ENCODE measurements at places on chromosomes 6 and 20. TPM values are rescaled to one million over a fixed set of nuclear protein-coding genes. Genes with fewer than 3 reads are reported as not detected.

Gene DEFB116
- total RNA-seq = not detected

Gene BPIFB2
- not detected for total RNA-seq

Gene EMILIN3
- not detected for total RNA-seq

GRCh38 chr20:31590717-31591225 lies 14.3 kb upstream of the ID1 start:
- DNase-seq = peak; percentile 66

DNA sequence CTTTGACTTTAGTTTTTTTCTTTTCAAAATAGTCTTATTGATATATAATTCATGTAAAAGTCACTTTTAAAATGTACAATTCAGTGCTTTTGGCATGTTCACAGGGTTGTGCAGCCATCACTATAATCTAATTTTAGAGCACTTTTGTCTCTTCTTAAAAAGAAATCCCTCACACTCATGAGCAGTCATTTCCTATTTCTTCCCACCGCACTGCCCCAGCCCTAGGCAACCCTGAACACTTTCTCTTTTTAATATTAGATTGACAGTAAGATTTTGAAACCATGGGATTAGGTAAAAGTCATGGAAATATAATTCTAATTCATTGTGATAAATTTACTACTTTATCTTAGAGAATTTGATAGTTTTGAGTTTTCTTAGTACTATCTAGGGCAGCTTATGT lies 309.4 kb downstream of the UTRN start:
- DNase-seq = no peak

DNA sequence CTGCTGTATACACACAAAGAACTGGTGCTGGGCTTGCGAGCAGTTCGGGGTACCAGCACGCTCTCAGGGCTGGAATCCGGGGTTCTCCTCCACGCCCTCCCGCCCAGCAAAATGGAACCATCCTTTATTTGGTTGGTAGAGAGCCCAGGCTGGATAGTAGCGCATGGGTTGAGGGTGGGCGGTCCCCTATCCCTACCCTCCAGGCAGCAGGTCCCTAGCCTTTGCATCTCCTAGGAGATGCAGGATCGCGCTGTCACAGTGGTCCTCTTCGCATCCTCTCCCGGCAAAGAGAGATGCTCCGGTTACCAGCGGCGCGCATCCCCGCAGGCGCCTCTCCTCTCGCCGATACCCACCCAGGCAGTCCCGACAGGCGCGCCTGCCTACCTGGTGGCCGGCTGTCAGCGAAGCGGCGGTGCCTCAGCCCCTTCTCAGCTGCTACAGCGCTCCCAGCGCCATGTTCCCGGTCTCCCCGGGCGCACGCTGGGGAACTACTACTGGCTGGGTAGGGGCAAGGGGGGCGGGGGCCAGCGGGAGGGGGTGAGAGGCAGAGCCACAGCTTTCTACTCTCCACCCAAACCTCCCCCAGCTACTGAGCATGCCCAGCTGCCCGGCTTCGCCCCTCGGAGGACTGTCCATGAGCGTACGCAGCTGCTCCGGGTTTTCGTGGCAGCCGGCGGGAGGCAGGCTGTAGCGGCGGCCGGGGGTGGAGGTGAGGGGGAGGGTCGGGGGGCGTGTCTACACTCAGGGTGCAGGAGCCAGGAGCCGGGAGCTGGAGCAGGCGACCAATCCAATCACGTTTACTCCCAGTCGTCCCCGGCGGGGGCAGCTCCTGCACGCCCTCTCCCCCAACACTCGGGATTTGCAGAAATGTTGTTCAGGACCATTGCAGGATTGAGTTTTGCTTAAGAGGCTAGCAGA lies at the start of gene PAK5:
TSS of gene PAK5 (minus strand) at position 699 of the 918 bp plus-strand sequence. CDS start 194,748 bp downstream, outside the sequence.
- DNase-seq = peak; percentile 43
